Activated CD8-positive, alpha-beta T cell treated with anti-CD3 and anti-CD28 coated beads, Interleukin-2, amount 10 ng/mL, durations not matched to agents 7 days and 5 days (primary cell): ENCODE measurements at places on chromosomes 5 and 9.

GRCh38 chr9:95446984-95447383 lies 69.8 kb downstream of the PTCH1 start:
- no peak for DNase-seq
- peaks cover 16% of the 10 kb centered on the region for H3K27me3 ChIP-seq
- no peak overlapping the region for H3K27ac ChIP-seq
- H3K36me3 ChIP-seq, result no peaks in the 10 kb centered on the region

DNA sequence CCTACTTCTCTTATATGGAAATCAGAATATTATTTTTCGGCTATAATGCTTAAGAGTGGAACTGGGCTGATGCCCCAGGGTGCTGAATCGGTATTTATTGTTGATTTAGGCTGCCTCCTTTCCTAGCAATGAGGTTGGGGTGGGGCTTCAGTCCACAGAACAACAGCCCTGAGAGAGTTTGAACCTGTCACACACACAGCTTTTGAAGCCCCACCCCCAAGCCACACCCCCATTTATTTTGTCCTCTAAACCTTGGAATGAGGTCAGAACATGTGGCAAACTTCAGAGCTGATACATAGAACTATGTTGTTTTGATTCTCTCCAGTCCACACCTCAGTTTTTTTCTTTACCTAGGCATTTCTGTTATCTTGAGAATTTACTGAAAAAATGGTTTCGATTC lies 51.7 kb upstream of the CAMK4 start:
- H3K36me3 ChIP-seq, result no peaks in the 10 kb centered on the region
- H3K4me3 ChIP-seq, result no peak overlapping the region
- H3K27me3 ChIP-seq, result peaks cover 8% of the 10 kb centered on the region

DNA sequence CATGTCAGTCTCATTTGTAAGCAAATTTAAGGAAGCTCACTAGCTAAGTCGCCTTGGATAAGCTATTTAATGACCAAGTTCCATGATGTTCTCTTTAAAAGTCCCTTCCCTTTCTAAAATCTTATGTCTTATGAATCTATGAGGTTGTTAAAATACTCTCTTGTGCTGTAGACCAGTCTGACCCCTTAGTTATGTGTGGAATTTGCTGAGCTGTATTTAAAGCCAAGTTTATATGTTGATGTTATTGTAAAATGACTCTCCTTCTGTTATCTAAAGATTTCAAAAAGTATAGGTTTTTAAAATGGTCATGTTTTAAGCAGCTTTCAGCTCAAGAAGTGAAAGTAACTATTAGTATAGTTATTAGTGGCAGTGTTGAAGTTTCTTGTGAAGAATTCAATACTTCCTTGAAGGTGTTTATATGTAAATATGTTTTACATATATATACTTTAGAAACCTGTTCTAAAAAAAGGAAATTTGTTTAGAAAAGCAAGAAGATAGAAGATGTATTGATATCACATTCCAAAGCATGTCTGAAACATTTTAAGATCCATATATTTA lies 92.2 kb downstream of the CDC42SE2 start:
- H3K4me1 ChIP-seq, result peaks cover 48% of the 10 kb centered on the region
- no peak for DNase-seq
- no peaks in the 10 kb centered on the region for H3K27me3 ChIP-seq
- H3K27ac ChIP-seq, result peak overlapping the region; percentile 33
- peaks cover 45% of the 10 kb centered on the region for H3K36me3 ChIP-seq

DNA sequence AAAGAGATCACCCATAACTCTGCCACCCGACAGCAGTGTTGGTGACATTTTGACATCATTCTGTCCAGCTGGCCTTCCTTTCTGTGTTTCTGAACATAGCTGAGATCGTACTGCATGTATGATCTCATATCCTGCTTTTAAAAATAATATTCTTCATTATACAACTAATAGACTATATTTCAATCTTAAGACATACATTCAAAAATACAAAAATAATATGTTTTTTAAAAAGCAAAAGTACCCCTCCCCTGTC lies 47.7 kb upstream of the RPL26L1 start:
- no peak overlapping the region for H3K27ac ChIP-seq
- H3K4me3 ChIP-seq, result no peak overlapping the region
- H3K36me3 ChIP-seq, result peaks cover 6% of the 10 kb centered on the region
- no peaks in the 10 kb centered on the region for H3K27me3 ChIP-seq

- no peak for DNase-seq
- no peaks in the 10 kb centered on the region for H3K36me3 ChIP-seq
- no peaks in the 10 kb centered on the region for H3K4me1 ChIP-seq
- no peak overlapping the region for H3K27ac ChIP-seq
Measured at GRCh38 chr5:123754908-123755307, 242.9 kb downstream of the CSNK1G3 start.

- H3K27ac ChIP-seq, result no peak overlapping the region
- no peaks in the 10 kb centered on the region for H3K36me3 ChIP-seq
- no peak for DNase-seq
- no peak overlapping the region for H3K4me3 ChIP-seq
Measured at GRCh38 chr9:35976726-35977125, 18.8 kb upstream of the OR2S2 start.

DNA sequence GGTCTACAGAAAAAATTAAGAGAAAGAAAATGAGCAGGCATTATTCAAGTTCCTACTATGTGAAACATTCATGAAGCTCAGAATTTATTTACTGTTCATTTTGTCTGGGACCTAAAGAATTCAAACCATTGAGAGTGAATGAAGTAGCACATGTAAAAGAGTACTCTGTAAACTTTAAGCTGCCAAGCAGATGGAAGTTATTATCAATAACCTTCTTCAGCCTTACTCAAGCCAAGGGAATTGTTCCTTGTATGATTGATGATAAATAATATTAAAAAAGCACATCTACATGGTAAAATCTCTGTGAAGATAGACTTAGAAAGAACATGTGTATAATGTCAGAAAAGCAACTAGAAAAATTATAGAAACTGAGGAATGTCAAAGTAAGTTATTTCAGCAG lies 17.8 kb upstream of the GLIS3 start:
- H3K4me3 ChIP-seq, result no peak overlapping the region
- no peak for DNase-seq
- H3K27ac ChIP-seq, result no peak overlapping the region
- H3K36me3 ChIP-seq, result no peaks in the 10 kb centered on the region
- H3K27me3 ChIP-seq, result peaks cover 2% of the 10 kb centered on the region

- H3K36me3 ChIP-seq, result no peaks in the 10 kb centered on the region
- H3K4me1 ChIP-seq, result no peaks in the 10 kb centered on the region
- H3K27ac ChIP-seq, result no peak overlapping the region
- H3K27me3 ChIP-seq, result no peaks in the 10 kb centered on the region
- no peak for DNase-seq
- no peak overlapping the region for H3K4me3 ChIP-seq
Measured at GRCh38 chr5:105817914-105818313, 1852.8 kb downstream of the EFNA5 start.

DNA sequence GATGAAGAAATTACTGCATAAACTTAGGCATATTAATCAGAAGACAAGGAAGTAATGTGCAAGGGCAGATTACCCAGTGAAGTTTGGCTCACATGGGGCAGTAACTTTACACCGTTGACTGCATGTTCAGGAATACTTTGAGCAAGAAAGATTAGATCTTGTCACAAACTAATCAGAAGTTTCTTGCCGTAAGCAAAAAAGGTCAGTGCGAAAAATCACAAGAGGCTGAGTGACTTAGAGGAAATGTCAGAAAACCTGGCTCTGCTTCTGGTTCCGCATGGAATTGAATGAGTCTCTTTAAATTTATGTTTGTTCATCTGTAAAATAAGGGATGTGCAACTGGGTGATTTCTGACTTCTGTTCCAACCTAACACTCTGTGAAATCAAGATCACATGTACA lies 64.4 kb downstream of the PARP8 start:
- peaks cover 38% of the 10 kb centered on the region for H3K36me3 ChIP-seq
- H3K27ac ChIP-seq, result no peak overlapping the region
- no peak overlapping the region for H3K4me3 ChIP-seq
- DNase-seq, result no peak
- peaks cover 26% of the 10 kb centered on the region for H3K4me1 ChIP-seq

DNA sequence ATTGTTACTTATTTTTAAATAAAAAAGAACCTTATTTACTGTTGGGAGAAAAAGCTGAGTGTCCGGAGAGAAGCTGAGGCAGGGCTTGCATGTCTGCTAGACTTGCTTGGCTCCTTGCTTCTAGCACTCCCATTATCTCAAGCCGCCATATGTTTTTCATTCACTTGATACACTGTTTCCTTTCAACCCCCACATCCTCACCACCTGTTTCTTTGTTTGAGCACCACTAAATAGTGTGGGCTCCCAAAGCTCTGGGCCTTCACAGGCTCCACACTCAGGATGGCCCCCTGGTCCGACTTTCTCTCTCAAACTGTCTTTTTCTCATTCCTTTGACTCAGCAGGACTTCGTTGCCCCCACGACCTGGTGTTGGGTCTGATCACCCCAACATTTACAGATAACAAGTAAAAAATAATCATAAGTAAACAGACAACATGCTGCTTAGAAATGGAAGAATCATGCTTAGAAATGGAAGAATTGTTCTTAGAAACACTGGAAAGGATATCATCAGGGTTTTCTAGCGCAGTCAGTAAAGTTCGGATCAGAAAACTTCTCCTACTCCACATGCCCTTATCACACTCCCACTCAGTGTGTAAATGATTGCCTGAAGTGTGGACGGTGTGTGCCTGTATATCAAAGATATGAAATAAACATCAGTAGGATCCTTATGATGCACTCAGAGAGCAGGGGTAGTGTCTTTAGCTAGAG lies 58.5 kb downstream of the APTX start:
- H3K27me3 ChIP-seq, result no peaks in the 10 kb centered on the region
- no peaks in the 10 kb centered on the region for H3K36me3 ChIP-seq
- no peak for DNase-seq
- no peaks in the 10 kb centered on the region for H3K4me1 ChIP-seq
- no peak overlapping the region for H3K4me3 ChIP-seq

DNA sequence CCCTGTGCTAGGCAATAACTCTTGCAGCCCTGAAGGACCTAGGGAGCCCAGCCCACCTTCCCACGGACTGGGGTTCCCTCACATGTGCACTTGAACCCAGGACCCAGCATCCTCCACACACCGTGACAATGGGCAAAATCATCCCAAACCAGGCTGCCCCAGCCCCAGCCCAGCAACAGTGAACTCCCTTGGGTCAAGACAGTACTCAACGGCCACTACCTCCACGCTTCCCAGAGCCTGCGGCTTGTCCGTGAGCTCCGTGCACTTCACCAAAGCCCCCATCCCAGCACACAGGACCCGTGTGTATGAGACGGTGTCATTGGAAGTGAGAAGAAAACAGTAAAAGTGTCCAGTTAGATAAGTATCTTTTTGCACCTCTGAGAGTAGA lies 55.8 kb downstream of the IPPK start:
- H3K27ac ChIP-seq, result no peak overlapping the region
- no peaks in the 10 kb centered on the region for H3K4me1 ChIP-seq
- H3K4me3 ChIP-seq, result no peak overlapping the region
- H3K27me3 ChIP-seq, result no peaks in the 10 kb centered on the region

GRCh38 chr9:131235480-131235851 lies 40.8 kb downstream of the FAM78A start:
- peaks cover 50% of the 10 kb centered on the region for H3K4me1 ChIP-seq
- no peak overlapping the region for H3K27ac ChIP-seq
- no peak for DNase-seq
- H3K36me3 ChIP-seq, result peaks cover 39% of the 10 kb centered on the region
- H3K4me3 ChIP-seq, result no peak overlapping the region

- no peak overlapping the region for H3K27ac ChIP-seq
- H3K4me1 ChIP-seq, result peaks cover 59% of the 10 kb centered on the region
- H3K27me3 ChIP-seq, result no peaks in the 10 kb centered on the region
- no peak overlapping the region for H3K4me3 ChIP-seq
Measured at GRCh38 chr5:154044099-154044498, 5.3 kb downstream of the MFAP3 start.
